HTR-8/SVneo (cell line): ENCODE measurements at places on chromosomes 16 and 17.

DNA sequence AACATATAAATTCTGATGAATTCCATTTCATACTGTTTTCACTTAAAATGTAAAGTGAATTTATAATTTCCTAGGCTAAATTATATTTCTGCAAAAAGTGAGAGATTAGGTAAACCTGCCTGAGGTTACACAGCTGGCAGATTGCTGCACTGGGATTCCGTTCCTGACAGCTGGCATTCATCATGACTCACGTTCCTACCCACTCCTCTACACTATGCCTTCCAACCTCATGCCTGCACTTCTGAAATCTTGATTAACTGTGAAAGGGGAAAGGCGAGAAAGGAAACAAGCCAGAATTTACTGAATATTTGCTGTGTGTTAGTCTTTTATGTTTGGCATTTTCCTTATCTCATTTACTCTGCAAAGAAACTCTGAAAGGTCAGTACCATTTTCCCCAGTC, 73.3 kb upstream of the MON1B start:
- no peak for DNase-seq

GRCh38 chr17:3335876-3336275, 37.7 kb upstream of the OR3A1 start:
- no peak for DNase-seq

GRCh38 chr16:12529582-12529981, 274.1 kb downstream of the CPPED1 start:
- no peak for DNase-seq

DNA sequence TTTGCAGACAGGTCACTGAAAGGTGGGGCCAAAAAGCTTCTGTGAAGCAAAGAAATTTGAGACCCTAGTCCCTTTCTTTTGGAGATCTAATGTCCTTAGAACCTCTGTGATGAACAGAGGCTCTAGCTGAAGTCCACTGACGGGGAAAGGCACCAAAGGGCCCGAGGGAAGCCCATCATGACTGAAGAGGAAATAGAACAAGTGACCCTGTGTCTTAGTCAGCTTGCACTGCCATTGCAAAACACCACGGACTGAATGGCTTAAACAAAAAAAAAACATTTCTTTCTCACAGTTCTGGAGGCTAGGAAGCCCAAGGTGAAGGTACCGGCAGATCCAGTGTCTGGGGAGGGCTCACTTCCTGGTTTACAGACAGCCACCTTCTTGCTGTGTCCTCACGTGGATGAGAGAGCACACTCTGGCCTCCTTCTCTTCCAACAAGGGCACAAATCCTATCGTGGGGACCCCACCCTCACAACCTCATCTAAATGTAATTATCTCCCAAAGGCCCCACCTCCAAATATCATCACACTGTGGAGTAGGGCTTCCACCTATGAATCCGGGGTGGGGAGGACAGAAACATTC, 24.3 kb upstream of the ASGR2 start:
- DNase-seq, result no peak

DNA sequence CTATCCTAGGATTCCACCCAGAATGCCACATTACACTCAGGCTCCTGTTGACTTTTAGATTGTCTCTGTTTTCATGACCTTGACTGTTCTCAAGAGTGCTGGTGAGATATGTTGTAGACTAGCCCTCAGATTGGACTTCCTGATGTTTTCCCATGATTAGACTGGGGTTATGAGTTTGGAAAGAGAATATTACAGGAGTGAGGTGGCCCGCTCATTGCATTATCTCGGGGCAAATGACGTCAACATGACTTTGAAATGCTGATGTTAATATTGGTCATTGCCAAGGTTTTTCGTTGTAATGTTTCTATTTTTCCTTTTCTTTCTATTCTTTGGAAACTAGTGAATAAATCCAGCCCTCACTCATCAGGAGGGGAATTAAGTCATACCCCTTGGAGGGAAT, 355.7 kb upstream of the MON1B start:
- no peak for DNase-seq

GRCh38 chr17:14940938-14941265, 324.2 kb downstream of the PMP22 start:
- no peak for DNase-seq

DNA sequence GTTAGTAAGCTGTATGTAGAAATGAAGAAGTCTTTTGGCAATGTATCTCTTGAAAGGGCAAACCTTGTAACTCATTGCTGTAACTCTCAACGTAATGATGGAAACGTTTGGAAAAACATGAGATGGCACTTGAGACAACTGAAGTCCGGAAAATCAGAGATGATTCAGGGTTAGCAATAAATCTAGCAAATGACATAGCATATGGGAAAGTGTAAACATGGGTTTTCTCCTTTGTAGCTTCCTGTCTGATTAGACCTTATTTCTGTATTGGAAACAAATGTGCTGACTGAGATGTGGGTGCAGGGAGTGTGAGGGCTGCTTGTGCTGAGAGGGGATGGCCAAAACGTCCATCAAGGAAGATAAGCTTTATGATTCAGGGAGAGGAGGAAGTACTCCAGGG, 110.7 kb upstream of the FAM20A start:
- no peak for DNase-seq

DNA sequence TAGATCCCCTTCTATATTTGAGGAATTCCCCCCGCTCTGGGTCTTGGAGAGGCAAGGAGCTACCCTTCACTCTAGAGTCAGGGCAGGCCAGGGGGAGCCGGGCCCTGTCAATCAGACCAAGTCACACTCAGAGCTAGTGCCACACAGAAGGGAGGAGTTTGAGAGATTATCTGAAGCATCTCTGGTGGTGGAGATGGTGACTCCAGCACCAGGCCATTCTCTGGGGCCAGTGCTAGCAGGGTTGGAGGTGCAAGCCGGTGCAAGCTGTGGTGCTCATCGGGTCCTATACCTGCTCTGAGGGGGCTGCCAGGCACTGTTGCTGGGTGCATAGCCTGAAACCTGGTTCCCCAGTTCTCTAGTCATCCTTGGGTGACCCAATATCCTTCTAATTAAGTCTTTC, 201.2 kb downstream of the COPRS start:
- no peak for DNase-seq

DNA sequence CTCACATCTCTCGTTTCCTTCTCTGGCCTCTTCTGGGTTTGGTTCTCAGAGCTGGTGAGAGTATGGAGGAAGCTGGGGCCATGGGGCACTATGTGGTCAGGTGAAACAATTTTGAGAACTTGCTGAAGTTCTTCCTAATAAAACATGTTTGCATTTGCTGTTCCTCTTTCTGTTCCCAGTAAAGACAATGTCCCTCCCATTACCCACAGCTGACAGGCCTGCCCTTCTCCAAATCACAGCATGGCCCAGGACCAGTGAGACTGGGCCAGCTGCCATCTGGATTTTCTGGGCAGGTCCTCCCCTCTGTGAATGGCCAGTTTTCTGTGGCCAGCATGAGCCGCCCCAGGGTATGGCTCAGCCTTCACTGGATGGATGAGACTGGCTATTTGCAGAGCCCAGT, at the start of gene CD300H:
Gene CD300H, minus strand, starts transcription at position 113 of the 400 bp plus-strand sequence.
- DNase-seq, result no peak
